ENCODE measurements at places on chromosomes 12 and 14. TPM values are rescaled to one million over a fixed set of nuclear protein-coding genes. Genes with fewer than 3 reads are reported as not detected.

ASCL1 gene
- not detected for polyA plus RNA-seq

KRT86 gene
- polyA plus RNA-seq = not detected

RTL1 gene
- polyA plus RNA-seq = not detected

PPTC7 gene
- polyA plus RNA-seq = 11.7 TPM

- DNase-seq = no peak
Measured at GRCh38 chr12:32497864-32498263, 98.5 kb downstream of the FGD4 start.

GRCh38 chr12:24554612-24555295, 394.1 kb downstream of the BCAT1 start:
- DNase-seq = no peak

DNA sequence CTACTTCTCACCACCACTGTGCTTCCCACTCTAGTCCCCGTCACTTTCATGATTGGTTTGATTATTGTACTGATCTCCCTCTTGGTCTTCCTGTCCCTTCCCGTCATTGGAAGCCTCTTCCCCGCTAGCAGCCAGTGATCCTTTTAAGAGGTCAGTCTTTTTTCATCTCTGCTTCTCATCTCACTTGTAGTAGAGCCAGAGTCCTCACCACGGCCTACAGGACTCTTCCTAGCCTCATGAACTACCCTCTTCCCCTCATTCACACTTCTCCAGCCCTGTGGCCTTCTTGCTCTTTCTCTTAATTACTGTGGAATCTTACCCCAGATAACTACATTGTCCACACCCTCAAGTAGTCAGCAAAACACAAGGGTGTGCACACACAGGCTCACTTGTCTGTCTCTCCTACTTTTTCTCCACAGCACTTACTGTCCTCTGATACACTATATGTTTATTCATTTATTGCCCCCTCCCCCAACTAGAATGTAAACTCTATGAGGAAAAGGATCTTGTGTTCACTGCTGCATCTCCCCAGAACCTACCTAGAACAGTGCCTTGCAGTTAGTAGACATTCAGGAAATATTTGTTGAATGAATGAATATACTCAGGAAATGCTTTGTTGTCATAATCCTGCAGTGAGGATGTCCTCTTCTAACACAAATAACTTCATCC, 66.3 kb downstream of the CKB start:
- DNase-seq = no peak

- no peak for DNase-seq
Measured at GRCh38 chr14:55588259-55588699, 8.3 kb downstream of the KTN1 start.

DNA sequence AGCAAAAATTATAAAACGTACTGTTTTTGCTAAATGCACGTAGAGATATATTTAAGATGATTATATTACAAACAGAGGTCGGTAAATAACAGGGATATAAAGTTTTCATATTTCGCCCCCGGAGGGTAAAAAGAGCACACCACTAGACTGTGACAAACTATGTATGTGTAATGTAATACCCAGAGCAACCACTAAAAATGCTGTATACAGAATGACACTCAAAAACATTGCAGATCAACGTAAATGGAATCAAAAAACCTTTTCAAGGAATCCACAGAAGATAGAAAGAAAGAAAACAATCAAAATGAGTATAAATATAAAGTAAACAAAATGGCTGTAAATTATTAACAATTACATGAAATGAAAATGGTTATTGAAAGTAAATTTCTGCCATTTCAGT, 37.6 kb upstream of the PRB4 start:
- no peak for DNase-seq

GRCh38 chr12:131220331-131220685, 266.6 kb downstream of the ADGRD1 start:
- DNase-seq = no peak

- DNase-seq = no peak
Measured at GRCh38 chr12:20443792-20444191, 75.5 kb downstream of the PDE3A start.

- DNase-seq = no peak
Measured at GRCh38 chr12:118302053-118302452, 70.7 kb downstream of the TAOK3 start.

DNA sequence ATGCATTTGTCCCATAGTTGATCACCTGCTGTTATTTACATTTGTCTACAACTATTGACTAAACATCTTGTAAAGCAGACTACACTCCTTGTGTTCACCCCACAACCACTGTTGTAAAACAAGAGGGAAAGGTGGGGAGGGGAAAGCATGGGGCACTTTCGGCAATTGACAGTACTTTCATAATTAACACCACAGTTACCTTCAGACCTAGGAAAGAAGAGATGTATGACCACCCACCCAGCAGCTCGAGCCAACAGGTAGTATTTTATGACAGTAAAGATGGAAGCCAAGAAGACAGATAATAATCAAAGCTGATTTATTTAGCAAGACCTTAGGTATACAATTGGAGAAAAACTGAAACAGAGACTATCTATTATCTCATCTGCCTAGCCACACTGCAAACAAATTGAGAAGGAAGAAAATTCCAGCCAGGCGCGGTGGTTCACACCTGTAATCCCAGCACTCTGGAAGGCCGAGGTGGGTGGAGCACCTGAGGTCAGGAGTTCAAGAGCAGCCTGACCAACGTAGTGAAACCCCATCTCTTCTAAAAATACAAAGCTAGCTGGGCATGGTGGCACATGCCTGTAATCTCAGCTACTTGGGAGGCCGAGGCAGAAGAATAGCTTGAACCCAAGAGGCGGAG, 11.2 kb downstream of the HECTD4 start:
- DNase-seq = no peak

DNA sequence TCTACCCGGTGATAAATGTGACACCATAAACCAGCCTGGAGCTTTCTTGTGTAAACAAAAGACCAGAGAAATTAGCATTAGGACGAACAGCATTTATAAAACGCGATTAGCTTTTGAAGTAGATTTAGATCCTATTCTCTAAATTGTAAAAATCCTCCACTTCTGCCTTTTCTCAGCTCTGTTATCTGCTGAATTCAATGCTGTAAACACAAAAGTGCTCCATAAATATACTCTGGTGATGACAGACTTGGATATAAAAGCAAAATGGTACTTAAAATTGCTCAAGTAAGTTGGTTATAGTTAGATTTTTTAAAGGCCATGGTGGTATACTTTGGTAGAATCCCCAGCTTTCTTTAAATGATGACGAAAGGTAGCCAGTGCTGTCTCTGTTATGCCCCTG, 114.6 kb upstream of the RMST start:
- no peak for DNase-seq

- DNase-seq = no peak
Measured at GRCh38 chr12:62977418-62977817, 42.5 kb upstream of the PPM1H start.

- DNase-seq = no peak
Measured at GRCh38 chr14:90815572-90815821, 733 bp downstream of the TTC7B start.

DNA sequence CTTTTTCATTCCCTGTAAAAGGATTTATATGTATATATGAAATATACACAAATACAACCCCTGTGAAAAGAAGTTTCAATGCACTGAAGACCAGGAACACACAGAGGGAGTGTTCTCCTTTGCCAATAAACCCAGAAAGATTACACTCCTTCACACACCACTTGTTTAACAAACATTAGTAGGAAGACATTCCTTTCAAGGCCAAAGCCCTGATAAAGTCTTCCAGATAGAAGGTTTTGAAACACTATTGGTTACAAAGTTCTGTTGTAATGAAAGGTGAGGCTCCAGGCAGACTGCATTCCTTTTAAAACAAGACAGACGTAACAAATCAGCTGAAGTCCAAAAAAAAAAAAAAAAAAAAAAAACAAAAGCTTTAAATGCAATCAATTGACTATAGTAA, 81.0 kb downstream of the PTPN21 start:
- no peak for DNase-seq

DNA sequence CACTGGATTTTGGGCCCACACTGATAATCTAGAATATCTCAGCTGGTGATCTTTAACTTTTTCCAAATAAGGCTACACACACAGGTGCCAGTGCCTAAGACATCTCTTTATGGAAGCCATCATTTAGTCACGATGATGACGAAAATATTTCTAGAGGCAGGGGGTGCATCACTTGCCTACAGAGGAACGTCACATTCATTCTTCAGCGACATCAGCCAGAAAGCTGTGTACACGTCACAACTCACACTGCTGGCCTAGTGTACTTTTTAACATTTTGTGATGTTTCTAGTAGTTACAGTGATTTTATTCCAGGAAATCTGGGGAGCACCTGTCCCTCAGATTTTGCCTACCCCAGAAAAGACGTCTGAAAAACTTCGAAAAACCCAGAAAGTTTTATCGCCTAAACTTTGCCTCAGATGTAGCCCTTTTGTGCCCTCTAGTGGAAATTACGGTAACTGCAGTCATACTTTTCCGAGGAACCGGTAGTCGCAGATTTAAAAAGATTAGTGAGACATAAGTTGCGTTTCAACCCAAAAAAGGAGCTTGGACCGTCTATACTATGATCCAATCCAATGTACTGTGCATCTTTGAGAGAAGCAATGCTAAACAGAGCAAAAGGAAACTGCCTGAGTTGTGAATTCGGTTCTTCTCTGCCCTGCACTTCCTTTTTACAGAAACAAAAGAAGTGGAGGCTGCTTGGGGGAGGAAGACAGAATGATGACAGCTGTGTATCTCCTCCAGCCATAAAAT, 64.3 kb upstream of the STON2 start:
- DNase-seq = peak; percentile 7

- no peak for DNase-seq
Measured at GRCh38 chr12:82015623-82016347, 256.6 kb upstream of the PPFIA2 start.

DNA sequence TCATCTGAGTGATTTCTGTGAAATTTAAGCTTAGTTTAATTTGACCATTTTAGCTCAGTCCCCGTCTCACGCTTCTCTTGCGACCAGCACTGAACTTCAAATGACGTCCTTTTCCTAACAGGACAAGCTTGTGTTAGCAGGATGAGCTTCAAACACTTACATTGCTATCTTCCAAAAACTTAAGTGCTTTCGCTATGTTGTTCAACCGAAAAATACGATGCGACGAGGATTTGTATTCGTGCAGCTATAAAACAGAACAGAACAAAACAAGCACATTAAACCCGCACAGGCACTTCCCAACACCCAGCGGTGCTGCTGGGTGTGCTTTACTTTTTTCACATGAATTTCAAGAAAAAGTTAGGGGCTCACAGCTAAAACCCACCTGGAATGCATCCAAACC, 64.2 kb upstream of the DICER1 start:
- DNase-seq = no peak

Data from CD8-positive, alpha-beta memory T cell (primary cell).